Vagina (tissue), 2 donors: ENCODE measurements at places on chromosomes 5 and 9. TPM values are rescaled to one million over a fixed set of nuclear protein-coding genes. Genes with fewer than 3 reads are reported as not detected.

DNA sequence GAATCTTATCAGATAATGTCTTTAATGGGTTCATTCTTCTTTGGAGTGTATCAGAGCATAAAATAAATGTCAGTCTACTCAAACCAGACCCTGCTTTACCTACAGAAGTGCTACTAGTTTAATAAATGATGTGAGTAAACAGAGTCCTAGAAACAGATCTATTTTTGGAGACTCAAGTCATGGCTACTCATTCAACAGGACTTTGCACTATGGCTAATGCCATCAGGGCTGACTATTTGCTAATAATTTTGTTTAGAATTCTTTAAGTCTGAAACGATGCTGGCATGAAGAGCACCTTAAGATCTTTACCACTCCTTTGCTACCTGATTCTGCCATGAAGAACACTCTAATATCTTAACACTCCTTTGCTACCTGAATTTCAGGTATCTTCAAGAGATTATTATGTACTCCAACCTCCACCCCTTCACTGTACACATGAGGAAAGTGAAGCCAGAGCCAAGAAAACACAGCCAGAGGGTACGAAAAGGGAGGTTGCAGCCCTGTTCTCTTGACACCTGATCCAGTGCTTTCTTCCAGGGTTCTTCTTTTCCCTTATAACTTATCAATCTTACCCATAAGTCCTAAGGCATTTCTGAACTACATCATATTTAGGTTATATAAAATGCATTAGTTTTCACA lies 62.4 kb downstream of the ZNF608 start:
- no peaks in the 10 kb centered on the region for H3K27me3 ChIP-seq
- DNase-seq, result no peak
- H3K4me1 ChIP-seq, result no peaks in the 10 kb centered on the region
- no peak overlapping the region for H3K4me3 ChIP-seq

DNA sequence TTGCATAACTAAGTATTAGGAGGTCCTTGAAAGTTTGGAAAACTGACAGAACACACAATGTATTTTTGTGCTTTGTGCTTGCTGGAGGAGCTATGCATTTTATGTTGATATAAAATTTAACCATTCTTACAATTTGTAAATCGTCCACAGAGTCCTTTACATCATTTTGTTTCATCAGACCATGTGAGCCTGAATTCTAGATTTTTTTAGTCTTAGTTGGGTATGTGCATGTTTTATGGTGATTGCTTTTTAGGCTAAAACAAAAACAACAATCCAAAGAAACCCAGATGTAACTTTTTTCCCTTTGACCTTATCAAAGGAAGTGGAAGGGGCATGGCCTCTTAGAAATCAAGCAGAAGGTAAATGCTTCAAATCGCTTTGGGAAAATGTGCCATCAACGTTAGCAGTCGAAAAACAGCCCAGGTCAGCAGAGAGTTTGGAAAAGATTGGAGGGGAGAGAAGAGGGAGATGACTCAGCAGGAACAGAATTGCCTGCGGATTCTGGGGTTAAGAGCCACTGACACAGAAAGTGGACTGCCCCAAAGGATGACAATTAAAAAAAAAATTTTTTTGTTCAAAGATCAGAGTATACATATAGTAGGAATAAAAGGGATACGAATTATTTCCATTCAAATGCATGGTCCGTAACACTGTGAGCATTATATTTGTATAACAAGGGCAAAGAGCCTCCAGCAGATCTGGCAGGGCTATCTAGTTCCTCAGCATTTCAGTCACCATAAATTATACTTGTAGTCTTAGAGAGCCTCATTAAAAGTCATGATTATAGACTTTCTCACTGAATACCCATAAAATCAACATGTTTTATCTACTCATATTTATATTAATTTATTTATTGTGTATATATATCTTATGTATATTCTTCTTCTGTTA lies 253.5 kb upstream of the HAPLN1 start:
- no peak for DNase-seq
- no peaks in the 10 kb centered on the region for H3K36me3 ChIP-seq
- no peak overlapping the region for H3K27ac ChIP-seq
- no peak overlapping the region for H3K4me3 ChIP-seq

- no peak for DNase-seq
- no peak overlapping the region for H3K27ac ChIP-seq
- H3K4me3 ChIP-seq, result no peak overlapping the region
- no peaks in the 10 kb centered on the region for H3K4me1 ChIP-seq
These were observed 695.0 kb downstream of the DTWD2 start for GRCh38 chr5:118293378-118293777.

DNA sequence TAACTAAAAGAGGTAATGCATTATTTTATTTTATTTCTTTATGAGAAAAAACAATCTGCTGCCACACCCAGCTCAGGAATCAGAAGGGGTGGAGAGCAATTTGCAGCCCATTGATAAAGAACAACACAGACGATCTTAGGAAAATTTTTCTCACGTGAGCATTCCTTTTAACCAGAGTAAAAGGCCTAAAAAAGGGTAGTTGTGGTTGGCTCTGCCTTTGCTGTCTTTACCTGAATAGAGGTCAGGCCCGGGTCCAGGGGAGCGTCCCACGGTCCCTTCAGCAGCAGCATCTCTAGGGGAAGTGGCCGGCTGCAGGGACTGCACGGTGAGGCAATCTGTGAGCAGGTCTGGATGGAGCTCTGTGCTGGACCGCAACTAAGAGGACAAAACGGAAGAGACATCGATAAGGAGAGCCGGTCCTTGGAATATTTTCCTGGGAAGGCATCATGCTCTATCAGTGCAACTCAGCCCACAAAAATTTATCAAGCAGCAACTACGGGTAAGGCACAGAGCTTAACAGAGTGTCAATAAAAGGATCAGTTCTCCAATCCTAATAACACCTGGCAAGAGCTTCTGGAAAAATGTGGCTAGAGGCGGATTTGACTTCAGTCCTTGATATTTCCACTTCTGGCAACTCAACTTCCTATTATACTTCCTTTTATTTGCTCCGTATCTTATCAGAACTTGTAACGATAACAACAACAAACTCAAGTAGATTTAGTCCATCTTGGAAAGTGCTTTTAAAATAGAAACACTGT lies 372.8 kb upstream of the RFX3 start:
- H3K27ac ChIP-seq, result no peak overlapping the region
- no peaks in the 10 kb centered on the region for H3K4me1 ChIP-seq
- H3K27me3 ChIP-seq, result no peaks in the 10 kb centered on the region

DNA sequence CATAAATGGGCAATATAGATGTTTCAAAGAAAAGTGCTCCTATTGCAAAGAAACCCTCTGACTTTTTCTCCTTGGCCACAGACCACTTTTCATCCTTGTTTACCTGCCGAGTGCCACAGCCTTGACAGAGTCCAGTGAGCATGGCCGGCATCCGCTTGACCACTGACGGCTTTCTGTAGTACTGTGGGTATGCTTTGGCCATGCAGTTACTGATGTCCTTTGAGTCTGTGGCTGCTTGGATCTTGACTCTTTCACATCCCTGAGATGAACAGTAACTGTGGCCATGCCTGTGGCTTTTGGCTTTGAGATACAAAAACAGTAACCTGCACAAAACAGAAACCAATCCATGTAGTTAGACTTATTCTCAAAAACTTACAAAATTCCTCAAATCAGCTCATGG lies 70.4 kb downstream of the CEMIP2 start:
- H3K27me3 ChIP-seq, result no peaks in the 10 kb centered on the region
- DNase-seq, result no peak
- H3K4me3 ChIP-seq, result no peak overlapping the region
- H3K36me3 ChIP-seq, result no peaks in the 10 kb centered on the region
- H3K27ac ChIP-seq, result no peak overlapping the region

- no peak overlapping the region for H3K27ac ChIP-seq
- no peaks in the 10 kb centered on the region for H3K27me3 ChIP-seq
- no peak overlapping the region for H3K4me3 ChIP-seq
These were observed 149.5 kb upstream of the PTCH1 start for GRCh38 chr9:95666096-95666784.

DNA sequence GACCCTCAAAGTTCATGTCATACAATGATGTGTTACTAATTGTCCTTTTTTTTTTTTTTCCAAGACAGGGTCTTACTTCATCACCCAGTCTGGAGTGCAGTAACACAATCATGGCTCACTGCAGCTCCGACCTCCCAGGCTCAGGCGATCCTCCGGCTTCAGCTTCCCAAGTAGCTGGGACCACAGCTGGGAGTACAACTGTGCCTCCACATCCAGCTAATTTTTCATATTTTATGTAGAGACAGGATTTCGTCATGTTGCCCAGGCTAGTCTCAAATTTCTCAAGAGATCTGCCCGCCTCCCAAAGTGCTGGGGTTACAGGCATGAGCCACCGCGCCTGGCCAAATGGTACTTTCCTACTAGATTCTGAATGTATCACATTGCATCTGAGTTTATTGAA lies 49.4 kb upstream of the EBF1 start:
- H3K4me1 ChIP-seq, result no peaks in the 10 kb centered on the region
- no peaks in the 10 kb centered on the region for H3K36me3 ChIP-seq
- H3K27ac ChIP-seq, result no peak overlapping the region

GRCh38 chr5:78611126-78611605 lies 37.4 kb downstream of the LHFPL2 start:
- H3K27me3 ChIP-seq, result no peaks in the 10 kb centered on the region
- DNase-seq, result no peak
- no peaks in the 10 kb centered on the region for H3K36me3 ChIP-seq
- H3K27ac ChIP-seq, result peak overlapping the region; percentile 22
- peaks cover 34% of the 10 kb centered on the region for H3K4me1 ChIP-seq
- H3K4me3 ChIP-seq, result no peak overlapping the region

- no peaks in the 10 kb centered on the region for H3K36me3 ChIP-seq
- peak overlapping the region; percentile 64 for H3K27ac ChIP-seq
- no peak for DNase-seq
These were observed 8.2 kb upstream of the GRAMD2B start for GRCh38 chr5:126414874-126415502.

GRCh38 chr5:141772281-141772680 lies 90.3 kb upstream of the ARAP3 start:
- H3K36me3 ChIP-seq, result no peaks in the 10 kb centered on the region
- no peak overlapping the region for H3K27ac ChIP-seq
- no peaks in the 10 kb centered on the region for H3K27me3 ChIP-seq

GRCh38 chr5:139267481-139267880 lies 26.1 kb upstream of the MATR3 start:
- no peaks in the 10 kb centered on the region for H3K36me3 ChIP-seq
- H3K4me1 ChIP-seq, result peaks cover 3% of the 10 kb centered on the region
- H3K27me3 ChIP-seq, result no peaks in the 10 kb centered on the region
- H3K27ac ChIP-seq, result no peak overlapping the region
- H3K4me3 ChIP-seq, result no peak overlapping the region

GRCh38 chr9:33750307-33750838 lies 45.0 kb upstream of the PRSS3 start:
- H3K4me3 ChIP-seq, result peak overlapping the region; percentile 30
- H3K36me3 ChIP-seq, result no peaks in the 10 kb centered on the region
- DNase-seq, result no peak
- H3K27ac ChIP-seq, result no peak overlapping the region
- H3K27me3 ChIP-seq, result no peaks in the 10 kb centered on the region

GRCh38 chr9:113548221-113549041 lies 84.9 kb downstream of the RGS3 start:
- no peaks in the 10 kb centered on the region for H3K36me3 ChIP-seq
- H3K4me1 ChIP-seq, result peaks cover 12% of the 10 kb centered on the region
- H3K4me3 ChIP-seq, result no peak overlapping the region
- H3K27me3 ChIP-seq, result no peaks in the 10 kb centered on the region

GRCh38 chr5:123965626-123966025 lies 453.6 kb downstream of the CSNK1G3 start:
- no peak for DNase-seq
- no peaks in the 10 kb centered on the region for H3K4me1 ChIP-seq
- no peaks in the 10 kb centered on the region for H3K36me3 ChIP-seq
- H3K27me3 ChIP-seq, result no peaks in the 10 kb centered on the region
- no peak overlapping the region for H3K4me3 ChIP-seq

- no peaks in the 10 kb centered on the region for H3K27me3 ChIP-seq
- no peaks in the 10 kb centered on the region for H3K4me1 ChIP-seq
- no peak overlapping the region for H3K4me3 ChIP-seq
- H3K36me3 ChIP-seq, result no peaks in the 10 kb centered on the region
- H3K27ac ChIP-seq, result no peak overlapping the region
These were observed 533.3 kb downstream of the ACTL7B start for GRCh38 chr9:108322326-108323098.

- no peak overlapping the region for H3K27ac ChIP-seq
- H3K4me1 ChIP-seq, result no peaks in the 10 kb centered on the region
- no peak overlapping the region for H3K4me3 ChIP-seq
- H3K27me3 ChIP-seq, result no peaks in the 10 kb centered on the region
These were observed 79.2 kb upstream of the HSPA9 start for GRCh38 chr5:138654281-138654867.

DNA sequence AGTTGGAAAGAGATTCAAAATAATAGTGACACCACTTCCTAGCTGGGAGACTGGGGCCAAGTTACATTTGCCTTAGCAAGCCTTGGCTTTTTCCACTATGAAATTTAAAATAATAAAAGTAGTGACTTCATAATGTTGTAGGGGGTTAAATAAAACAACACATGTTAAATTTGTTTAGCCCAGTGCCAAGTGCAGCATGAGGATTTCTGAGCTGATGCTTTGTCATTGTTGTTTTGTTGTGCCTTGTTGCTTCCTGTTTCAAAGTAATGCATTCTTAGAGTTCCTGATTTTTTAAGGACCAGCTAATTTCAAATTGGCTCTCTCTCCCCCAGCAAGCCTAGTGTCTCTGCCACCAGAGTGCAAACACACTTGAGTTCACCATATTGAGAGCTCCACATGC lies 270.7 kb upstream of the PAPPA start:
- no peaks in the 10 kb centered on the region for H3K27me3 ChIP-seq
- H3K36me3 ChIP-seq, result no peaks in the 10 kb centered on the region
- H3K4me3 ChIP-seq, result no peak overlapping the region
- no peaks in the 10 kb centered on the region for H3K4me1 ChIP-seq
- no peak overlapping the region for H3K27ac ChIP-seq
- DNase-seq, result no peak

GRCh38 chr5:126659805-126660482 lies 59.2 kb downstream of the PHAX start:
- no peaks in the 10 kb centered on the region for H3K4me1 ChIP-seq
- H3K27me3 ChIP-seq, result no peaks in the 10 kb centered on the region
- DNase-seq, result no peak
- H3K36me3 ChIP-seq, result no peaks in the 10 kb centered on the region
- H3K4me3 ChIP-seq, result no peak overlapping the region

- H3K36me3 ChIP-seq, result no peaks in the 10 kb centered on the region
- DNase-seq, result no peak
- H3K4me3 ChIP-seq, result no peak overlapping the region
- H3K27ac ChIP-seq, result peak overlapping the region; percentile 47
- H3K4me1 ChIP-seq, result peaks cover 54% of the 10 kb centered on the region
- H3K27me3 ChIP-seq, result no peaks in the 10 kb centered on the region
These were observed 26.6 kb downstream of the GRAMD2B start for GRCh38 chr5:126449751-126450271.

GRCh38 chr9:128159784-128160602 lies at the start of gene BBLN:
Gene BBLN (plus strand): TSS chr9:128160265. CDS start chr9:128160408, 143 bp downstream.
- peaks cover 25% of the 10 kb centered on the region for H3K36me3 ChIP-seq
- H3K4me1 ChIP-seq, result peaks cover 27% of the 10 kb centered on the region
- peak within 1 kb of the TSS; percentile 68 for H3K27ac ChIP-seq
- no peaks in the 10 kb centered on the region for H3K27me3 ChIP-seq

GRCh38 chr5:82959466-82959865 lies 117.7 kb downstream of the TMEM167A start:
- H3K4me3 ChIP-seq, result no peak overlapping the region
- no peaks in the 10 kb centered on the region for H3K27me3 ChIP-seq
- H3K36me3 ChIP-seq, result no peaks in the 10 kb centered on the region
- H3K27ac ChIP-seq, result no peak overlapping the region

The CA9 gene
- 0.98 TPM for total RNA-seq

The C9orf50 gene
- total RNA-seq, result not detected

The ANXA2R gene
- 10.6 TPM for total RNA-seq

The MCIDAS gene
- total RNA-seq, result not detected

The FASTKD3 gene
- 14.7 TPM for total RNA-seq

The CXCL14 gene
- total RNA-seq, result 62.1 TPM

The GABBR2 gene
- not detected for total RNA-seq

The ERAP2 gene
- total RNA-seq, result 16.5 TPM

The RLN2 gene
- not detected for total RNA-seq

The FOXD4L3 gene
- total RNA-seq, result 0.49 TPM

The CCDC183 gene
- total RNA-seq, result not detected

The IL13 gene
- not detected for total RNA-seq

The EQTN gene
- not detected for total RNA-seq

The SLC2A8 gene
- 13.8 TPM for total RNA-seq
